ENCODE measurements at places on chromosomes 13 and 19.

- no peak for DNase-seq
Measured at GRCh38 chr13:62321139-62321538, 905.5 kb upstream of the PCDH20 start.

GRCh38 chr13:79128158-79128557, 277.9 kb downstream of the RBM26 start:
- DNase-seq: peak; percentile 67

- no peak for DNase-seq
Measured at GRCh38 chr13:110511509-110512181, 49.9 kb downstream of the RAB20 start.

DNA sequence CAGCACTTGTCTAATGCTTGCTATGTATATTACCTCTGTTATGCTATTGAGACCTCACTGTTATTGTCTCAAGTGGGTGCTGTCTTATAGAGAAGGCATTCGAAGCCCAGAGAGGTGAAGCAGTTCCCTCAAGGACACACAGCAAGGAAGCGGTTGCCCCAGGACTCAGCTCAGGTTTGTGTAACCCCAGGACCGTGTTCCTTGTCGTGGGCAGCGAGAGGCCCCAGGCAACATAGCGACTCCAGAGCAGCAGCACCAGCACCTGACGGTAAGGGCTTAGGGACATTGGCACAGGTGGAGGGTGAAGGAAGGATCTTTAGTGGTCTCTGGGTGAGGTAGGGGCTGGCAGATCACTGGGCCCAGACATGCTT, 2.4 kb downstream of the KLK15 start:
- DNase-seq: no peak

DNA sequence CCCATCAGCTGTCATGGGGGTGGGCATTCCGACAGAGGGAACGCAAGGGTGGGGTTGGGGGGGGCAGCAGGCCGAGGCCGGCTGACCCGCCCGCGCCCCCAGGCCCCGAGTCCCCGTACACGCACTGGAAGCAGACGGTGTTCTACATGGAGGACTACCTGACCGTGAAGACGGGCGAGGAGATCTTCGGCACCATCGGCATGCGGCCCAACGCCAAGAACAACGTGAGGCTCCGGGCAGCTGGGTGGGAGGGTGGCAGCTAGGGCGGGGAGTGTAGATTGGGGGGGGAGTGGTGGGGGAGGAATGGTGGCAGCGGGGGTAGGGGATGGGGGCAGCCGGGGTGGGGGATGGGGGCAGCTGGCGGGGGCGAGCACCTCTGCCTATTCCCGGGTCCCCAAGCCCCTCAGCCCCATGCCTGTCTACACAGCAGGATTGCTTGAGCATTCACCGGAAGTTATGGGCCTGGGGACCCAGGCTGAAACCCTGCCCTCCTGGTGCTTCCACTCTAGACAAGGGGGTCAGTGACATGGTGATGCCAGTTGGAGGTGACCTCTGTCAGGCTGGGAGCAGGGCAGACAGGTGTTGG, 2.8 kb upstream of the ADM5 start:
- no peak for DNase-seq

- peak; percentile 95 for DNase-seq
Measured at GRCh38 chr13:105442949-105443699, 1092.3 kb downstream of the EFNB2 start.

DNA sequence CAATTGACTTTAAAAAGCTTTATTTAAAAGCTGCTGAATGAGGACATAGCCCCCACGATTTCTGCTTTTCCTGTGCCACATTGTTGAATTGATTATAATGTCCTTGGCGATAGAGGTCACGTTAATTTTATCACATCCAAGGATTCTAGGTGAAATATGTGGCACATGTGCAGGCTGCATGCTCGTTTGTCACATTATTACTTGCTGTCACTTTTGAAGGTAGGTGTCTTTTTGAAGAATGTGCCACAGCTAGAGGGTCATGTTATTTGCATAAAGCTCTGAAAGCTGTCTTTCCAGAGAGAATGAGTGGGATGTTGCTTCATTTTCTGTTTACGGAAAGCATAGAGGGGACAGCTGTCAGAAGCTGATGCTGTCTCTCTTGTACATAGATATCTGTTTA, 927.6 kb upstream of the ATXN8OS start:
- no peak for DNase-seq
